MM.1S (cell line): ENCODE measurements at places on chromosomes 3 and 15.

DNA sequence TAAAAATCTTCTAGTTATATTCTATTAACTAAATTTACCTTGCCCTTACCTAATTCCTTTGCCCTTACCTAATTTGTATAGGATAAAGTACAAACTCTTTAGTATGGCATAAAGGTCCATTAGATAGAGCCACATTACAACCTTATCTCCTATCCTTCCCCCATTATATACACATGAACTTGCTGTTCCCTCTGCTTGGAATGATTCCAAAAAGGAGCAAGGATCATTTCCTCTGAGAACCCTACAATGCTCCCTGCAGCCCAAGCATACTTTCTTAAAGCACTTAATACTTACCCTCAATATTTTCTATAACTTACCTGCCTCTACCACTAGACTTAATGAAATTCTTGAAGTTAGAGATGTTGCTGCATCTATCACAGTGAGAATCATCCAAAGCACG, 118.9 kb upstream of the CCDC54 start:
- DNase-seq = no peak

DNA sequence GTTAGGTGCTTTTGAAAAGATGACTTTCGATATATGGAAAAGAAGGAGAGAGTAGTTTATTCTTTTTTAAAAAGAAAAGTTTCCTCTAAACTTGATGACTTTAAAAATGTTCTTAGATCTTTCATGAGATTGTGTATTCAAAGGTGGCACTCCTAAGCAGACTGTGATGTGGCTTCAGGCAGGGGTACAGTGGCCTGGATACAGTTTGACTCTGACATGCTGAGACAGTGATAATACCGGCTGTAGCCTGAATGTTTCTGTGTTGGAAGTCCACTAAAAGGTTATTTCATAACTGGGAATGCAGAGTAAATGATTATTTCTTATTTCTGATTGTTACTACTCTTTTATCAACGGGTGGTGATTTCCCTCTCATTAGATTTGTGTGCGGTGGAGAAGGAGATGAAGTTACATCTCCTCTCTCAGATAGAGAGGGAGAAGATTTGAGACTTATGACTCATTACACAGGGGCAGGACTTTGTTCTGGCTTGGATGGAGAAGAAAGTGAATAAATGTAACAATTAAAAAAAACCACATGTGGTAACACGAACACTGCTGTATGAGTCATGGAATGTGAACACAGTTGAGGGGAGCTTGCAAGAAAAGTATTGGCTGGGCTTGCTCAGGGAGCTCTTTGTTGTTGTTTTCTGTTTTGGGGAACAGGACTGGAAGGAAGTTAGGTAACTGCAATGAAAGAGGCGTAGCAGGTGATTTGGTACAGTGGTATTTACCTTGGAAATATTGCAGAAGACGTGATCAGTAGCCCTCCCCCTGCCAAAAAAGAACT, 21.6 kb downstream of the SPTSSB start:
- no peak for DNase-seq

DNA sequence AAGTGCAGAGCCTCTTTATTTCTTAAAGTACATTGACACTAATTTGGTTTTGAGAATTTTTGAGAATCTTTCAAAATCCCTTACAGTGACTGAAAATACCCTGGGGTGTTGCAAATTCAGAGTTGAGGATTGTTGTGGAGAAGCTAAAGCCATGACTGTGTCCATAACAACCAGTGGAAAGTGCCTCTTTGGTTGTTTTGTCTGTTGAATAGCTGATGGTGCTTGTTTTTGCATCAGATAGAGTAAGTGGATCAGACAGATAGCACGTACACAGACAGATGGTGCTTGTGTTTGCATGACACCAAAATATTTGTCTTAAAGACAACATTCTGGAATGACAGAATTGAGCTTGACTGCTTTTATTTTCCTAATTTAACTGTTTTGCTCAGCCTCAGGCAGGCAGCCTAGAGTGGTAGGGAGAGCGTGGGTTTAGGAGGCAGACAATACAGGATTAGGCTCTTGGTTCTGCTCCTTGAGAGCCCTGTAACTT, 265.0 kb downstream of the IL20RB start:
- DNase-seq = no peak

- no peak for DNase-seq
Observed at GRCh38 chr3:52077925-52078324, 21.6 kb upstream of the DUSP7 start.

- DNase-seq = no peak
Observed at GRCh38 chr15:42345504-42345903, 13.8 kb upstream of the CAPN3 start.

DNA sequence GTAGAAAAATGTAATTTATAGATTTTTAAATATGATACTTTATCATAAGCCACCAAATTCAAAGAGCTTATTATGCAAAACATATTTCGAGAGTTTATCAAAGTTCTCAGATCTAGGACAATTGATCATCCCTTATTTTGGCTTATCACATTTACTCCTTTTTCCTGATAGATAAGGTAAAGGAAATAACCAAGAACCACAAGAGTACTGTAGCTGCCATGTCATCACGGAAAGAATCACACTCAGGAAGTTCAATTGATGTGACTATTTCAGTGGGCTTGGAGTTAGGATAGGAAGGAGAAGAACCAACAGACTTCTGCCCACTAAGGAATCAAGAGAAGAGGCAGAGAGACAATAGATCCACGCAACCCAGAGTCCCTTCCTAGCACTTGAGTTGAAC, 142.7 kb upstream of the TMCO5A start:
- DNase-seq = no peak

GRCh38 chr3:674116-674515, 418.7 kb upstream of the CNTN6 start:
- DNase-seq = no peak

GRCh38 chr3:31462050-31462569, 70.6 kb upstream of the STT3B start:
- no peak for DNase-seq

DNA sequence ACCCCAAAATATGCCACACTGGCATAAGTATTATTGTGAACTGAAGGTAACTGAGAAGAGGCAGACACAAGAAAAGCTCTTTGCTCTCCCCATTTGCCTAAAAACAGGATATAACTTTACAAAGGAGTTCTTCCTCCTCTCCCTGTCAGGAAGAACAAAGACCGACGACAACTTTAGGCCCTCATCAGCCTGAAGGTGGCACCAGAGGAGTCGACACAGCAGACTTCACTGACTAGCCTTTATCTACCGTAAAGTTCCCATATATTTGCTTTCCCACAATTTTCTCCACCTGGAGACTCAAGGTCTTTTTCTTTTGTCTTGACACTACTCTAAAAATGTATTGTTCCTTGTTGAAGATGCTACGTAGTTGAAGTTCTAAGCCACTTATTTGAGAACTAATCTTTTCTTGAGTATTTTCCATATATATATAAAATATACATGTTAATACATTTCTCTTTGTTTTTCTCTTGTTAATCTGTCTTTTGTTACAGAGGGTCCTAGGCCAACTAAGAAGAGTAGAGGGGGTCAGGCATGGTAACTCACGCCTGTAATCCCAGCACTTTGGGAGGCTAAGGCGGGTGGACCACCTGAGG, 16.2 kb upstream of the XIRP1 start:
- peak; percentile 72 for DNase-seq

DNA sequence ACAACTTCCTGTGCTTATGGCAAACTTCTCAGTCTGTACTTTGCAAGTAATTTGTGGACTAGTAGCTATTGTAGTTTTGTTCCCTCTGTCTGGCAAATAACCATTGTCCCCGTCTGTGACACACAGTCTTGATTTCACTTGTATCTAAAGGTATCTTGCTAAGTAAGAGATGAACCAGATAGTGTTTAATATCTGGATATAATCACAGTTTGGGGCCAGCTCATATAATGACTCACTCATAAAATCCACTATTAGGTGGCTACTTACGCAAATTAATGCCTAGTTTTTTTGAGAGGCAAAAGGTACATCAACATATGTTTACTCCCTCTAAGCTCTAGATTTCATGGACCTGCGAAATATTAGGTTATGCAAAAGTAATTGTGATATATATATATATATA, 30.4 kb downstream of the VGLL3 start:
- no peak for DNase-seq

DNA sequence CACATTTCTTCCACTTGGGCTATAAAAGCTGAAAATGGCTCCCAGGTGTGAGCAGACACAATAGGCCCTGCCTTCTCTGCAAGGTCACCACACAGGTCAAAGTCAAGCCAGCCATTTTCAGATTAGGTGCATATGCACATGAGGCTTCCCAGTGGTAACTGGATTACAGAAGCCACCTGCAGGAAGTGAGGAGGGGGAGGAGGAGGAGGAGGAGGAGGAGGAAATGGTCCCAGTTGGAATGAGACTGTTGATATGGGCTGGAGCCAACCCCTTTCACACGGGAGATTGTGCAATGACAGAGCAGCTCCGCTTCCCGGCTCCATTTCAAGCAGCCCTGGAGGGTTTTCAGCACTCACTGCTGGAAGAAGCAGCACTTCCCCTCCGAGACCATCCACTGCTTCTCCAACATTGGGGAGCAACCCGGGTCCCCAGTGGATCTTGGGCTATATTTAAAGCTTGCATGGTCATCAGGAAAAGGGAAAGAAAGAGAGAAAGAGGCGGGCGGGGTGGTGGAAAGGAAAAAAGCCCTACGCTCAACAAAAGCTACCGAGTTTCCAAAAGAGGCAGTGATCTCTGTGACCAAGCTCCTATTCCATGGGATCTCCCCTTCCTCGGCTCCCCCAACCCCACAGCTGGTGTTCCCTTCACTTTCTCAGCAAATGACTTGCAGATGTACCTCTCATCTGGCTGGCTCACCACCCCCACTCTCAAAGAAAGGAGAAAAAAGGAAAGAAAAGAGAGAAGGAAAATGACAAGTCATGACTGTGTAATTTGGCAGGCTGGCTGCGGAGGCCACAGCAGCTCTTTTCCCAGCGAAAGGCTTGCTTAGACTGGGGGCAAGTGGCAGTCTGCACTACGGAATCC, 58.3 kb downstream of the LRIG1 start:
- no peak for DNase-seq

DNA sequence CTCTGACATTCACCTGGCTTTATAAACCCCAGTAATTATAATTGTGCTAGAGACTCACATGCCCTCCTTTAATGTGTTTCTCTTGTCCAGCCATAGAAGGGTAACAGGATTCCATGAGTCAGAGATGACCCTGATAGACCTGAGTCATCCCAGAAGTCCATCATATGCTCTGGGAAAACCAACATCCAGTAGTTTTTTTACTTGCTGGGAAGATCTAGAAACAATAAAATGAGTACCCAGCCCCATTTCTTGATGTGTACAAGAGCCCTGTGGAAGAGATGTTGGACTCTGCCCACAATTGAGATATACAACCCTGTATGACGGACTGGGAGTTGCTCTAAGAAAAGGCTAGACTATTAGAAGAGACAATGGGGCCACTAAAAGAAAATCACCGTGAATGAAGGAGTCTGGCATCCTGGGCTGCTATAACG, 22.4 kb upstream of the THUMPD3 start:
- no peak for DNase-seq

DNA sequence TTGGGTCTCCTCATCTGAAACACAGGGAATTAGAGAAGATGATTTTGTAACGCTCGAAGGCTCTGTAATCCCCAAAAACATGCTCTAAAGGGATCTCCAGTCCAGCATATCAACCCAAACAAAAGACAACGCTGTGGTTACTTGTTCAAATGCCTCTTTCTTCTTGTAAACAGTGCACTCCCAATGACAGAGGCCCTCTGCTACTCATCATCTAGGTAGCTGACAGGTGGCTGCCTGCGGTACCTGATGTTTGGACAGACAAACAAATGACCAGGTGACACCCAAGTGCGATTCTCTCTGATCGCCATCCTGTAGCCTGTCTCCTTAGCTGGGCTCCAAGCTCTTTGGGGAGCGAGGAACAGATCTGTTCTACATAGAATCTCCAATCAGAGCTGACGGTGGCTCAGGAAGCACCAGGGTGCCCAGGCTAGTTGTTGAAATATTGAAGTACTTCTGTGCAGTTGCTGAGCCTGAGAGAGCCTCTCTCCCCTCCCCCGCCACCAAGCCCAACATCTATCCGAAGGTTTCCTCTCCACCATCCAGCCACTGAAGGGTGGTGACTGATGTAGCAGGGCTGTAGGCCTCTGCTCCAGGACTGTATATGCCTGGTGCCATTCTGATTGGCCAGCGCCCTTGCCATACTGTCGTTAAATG, 238.7 kb downstream of the XXYLT1 start:
- no peak for DNase-seq

DNA sequence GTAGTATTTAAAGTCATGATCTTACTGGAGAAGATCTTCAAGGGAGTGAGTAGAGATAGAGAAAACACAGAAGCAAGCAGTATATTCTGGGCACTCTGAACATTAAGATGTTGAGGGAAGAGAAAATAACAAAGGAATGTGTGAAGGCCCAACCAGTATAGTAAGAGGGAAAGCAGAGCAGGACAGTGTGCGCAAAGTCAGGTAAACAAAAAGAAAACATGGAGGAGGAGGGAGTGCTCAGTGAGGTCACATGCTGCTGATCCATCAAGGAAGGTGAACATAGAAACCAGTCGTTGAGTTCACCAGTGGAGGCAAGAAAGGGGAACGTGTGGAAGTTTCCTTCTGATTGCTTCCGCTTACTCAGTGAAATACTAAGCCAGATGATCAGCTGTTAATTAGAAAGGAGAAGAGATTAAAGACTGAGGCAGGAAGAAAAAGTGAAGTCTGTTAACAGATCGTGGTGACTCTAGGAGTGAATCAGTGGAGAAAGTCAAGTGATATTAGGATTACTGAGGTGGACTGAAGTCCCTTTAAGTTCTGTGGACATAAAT, 47.2 kb downstream of the OPA1 start:
- no peak for DNase-seq

- DNase-seq = no peak
Observed at GRCh38 chr15:65518633-65519285, 1.3 kb upstream of the DPP8 start.

DNA sequence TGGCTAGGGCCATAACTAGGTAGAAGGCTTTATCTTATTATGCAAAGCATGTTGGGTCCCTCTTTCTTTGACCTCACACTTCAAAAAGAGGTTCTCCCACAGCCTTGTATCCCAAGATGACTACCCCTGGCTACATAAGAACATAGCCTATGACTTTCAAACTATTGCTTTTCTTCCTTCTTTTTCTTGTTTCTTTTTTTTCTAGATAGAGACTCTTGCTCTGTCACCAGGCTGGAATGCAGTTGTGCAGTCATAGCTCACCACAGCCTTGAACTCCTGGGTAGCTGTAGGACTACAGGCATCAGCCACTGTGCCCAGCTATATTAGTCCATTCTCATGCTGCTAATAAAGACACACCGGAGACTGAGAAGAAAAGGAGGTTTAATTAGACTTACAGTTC, 47.2 kb downstream of the DIPK2A start:
- DNase-seq = no peak

- DNase-seq = no peak
Observed at GRCh38 chr3:414063-414462, 217.5 kb downstream of the CHL1 start.

DNA sequence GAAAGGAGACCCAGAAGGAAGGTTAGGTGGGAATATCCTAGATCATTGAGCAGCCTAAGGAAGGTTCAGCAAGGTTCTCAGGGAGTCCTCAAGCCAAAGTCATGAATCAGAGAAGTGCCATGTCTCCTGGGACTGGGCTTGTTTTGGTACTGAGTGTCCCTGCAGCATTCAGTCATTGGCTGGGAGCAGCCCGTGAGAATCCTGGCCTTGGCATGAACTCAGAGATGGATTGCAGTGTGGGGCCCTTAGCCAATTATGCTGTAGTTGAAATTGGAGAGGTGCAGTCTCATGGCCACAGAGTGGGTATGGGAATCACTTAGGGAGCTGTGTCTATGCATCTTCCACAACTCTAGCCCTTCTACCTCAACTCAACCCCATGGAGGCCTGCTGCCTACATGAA, 17.0 kb upstream of the PPM1L start:
- DNase-seq = no peak

- DNase-seq = no peak
Observed at GRCh38 chr3:155097009-155097349, 16.9 kb downstream of the MME start.
